Pons (tissue), 1 donor: ENCODE measurements at places on chromosomes 5 and 9.
A peak's percentile ranks its signal among the peaks of the same experiment; 100 is the strongest.

- DNase-seq = no peak
Observed at GRCh38 chr5:154541553-154541952, 63.5 kb upstream of the HAND1 start.

- peak; percentile 72 for DNase-seq
Observed at GRCh38 chr5:88085462-88085861, 183.2 kb downstream of the TMEM161B start.

- no peak for DNase-seq
Observed at GRCh38 chr9:15287309-15287708, 19.7 kb downstream of the TTC39B start.

DNA sequence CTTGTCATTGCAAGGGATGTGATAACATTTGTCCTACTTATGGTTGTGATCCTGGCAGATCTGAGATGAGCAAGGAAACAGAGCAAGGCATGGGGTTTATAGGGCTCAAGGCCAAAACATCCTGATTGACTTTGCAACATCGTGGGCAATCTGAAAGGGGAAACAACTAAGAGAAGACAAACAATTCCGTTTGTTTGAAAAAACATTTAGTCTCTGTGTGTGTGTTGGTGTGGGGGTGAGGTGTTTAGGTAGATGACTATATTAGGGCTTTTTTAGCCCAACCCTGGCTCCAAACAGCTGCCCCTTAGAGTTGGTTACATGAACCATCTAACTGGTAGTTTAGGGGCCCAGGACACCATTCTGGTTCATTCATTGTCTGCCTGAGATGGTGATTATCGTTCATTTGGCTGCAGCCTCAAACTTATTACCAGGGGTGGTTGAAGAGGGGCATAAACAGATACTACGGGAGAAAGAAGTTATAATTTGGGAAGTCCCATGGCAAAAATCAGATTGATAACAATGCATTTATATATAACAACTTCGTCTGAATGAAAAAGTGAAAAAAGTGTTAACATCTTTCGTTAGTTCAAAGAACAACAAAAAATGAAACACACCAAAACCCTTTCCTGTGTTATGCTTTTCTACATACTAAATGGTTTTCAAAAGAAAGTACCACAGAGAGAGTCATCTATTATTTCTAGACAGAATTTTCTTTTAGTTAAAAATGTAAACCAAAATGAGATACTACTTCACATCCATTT is 5.7 kb downstream of the FYB1 start:
- DNase-seq = no peak

DNA sequence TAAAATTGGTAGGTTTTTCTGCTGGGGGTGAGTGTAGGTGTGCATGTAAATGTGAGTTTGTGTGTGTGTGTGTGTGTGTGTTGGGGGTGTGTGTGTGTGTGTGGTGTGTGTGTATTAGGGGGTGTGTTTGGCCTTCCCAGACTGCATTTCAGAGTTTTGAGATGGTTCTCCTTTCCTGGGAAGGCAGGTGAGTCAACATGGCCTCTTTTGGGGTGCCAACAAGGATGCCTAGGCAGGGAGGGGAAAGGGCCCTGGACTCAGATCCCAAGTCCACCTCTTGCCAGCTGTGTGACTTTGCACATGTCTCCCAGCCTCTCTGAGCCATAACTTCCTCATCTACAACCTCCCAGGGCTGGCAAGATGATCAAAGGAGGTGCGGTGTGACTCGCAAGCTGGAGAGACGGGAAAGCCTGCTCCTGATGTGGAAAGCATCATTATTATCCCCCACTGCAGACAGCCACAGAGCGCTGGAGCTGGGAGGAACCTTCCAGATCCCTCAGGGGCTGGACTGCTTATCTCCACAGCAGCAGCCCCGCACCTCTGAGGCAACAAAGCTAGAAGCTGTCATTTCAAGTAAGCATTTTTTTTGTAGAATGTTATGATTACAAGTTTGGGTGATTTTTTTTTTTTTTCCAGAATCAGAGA is 63.5 kb upstream of the TBC1D2 start:
- no peak for DNase-seq

DNA sequence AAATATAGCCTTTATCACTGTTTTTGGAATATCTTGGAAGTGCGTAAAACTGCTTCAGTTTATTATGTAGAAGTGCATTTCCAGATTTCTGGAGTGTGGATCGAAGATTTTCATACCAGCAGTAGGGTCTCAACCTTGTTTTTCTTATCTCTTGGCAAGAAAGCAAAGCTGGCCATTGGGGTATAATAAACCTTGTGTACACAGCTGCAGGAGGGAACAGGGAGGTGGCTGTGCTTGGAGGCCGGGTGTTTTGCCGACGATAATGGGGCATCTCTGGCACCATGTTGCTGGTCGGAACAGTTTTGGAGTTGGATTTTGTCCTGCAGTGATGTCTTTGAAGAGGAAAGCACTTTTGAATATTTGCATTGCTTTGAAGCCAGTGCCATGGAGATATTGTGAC is 308.8 kb upstream of the DMRT1 start:
- no peak for DNase-seq

- DNase-seq = no peak
Observed at GRCh38 chr9:137251490-137252268, 593 bp downstream of the STPG3 start.

DNA sequence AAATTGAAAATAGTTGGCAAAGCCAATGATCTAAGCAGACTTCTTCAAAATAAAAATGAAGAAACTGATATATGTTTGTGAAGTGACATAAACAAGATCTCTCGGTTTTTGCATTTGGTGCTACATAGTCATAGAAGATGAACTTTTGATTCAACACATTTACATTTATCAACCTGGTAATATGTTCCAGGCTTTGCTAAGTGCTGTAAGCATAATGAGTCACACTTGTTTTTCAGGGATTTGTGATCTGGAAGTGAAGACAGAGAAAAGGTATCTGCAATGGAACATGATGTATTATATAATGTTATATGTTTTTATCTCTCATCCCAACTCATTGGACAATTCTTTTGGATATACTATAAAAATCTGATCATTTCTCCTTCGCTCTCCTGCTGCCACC is 801.4 kb downstream of the BRINP1 start:
- DNase-seq = no peak

- DNase-seq = peak; percentile 44
Observed at GRCh38 chr9:106860721-106861639, 2.0 kb upstream of the ZNF462 start.

DNA sequence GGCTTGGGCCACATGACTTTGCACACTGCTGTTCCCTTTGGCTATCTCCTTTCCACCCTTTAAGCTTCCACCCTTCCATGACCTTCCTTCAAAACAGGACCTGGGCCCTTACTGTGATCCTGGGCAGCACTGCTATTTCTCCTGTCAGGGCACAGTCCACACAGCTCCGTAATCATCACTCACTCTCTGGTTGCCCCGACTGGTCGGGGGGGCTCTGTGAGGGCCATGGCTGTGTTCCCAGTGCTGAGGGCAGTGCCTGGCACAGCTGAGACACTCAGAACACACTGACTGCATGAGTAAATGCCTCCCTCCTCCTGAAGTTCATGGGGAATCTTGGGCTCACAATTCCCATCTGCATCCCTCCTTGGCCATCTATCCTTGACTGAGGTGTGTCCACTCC is 12.2 kb downstream of the TRAF1 start:
- DNase-seq = peak; percentile 92

- DNase-seq = no peak
Observed at GRCh38 chr9:9079473-9079872, 1279.9 kb upstream of the DMAC1 start.

DNA sequence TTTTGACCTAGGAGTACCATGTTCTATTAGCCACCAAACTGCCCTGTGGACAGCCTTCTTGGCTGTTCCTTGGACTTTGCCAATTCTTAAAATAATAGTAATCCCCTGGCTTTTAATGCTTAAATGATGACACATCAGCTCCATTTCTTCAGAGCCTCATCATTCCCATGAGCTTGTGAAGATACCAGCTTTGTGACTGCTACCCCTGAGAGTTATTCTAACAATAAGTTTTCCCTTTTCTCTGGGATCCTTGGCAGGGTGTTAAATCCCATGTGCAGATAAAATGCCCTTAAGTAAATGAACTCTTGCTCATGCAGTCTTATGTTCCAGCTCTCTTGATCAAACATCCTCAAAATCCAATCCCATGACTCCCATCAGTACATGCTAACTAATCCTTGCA is 415.3 kb downstream of the CETN3 start:
- no peak for DNase-seq

DNA sequence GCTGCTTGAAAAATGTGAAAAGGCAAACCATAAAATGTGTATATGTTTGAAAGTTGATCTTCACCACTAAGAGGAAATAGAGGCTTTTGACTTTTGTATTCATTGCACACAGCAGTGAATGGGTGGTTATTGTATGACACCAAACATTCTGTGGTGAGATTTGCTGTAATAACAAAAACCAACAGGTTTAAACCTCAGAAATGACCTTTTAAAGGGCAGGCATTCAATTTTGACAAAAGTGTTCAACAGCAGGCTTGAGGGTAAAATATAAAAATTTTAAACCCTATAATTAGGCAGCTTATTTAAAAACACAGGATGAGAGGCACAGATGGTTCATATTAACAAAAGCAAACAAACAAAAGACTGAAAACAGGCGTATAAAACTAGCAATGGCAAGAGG is 128.1 kb upstream of the NUDT12 start:
- DNase-seq = no peak

DNA sequence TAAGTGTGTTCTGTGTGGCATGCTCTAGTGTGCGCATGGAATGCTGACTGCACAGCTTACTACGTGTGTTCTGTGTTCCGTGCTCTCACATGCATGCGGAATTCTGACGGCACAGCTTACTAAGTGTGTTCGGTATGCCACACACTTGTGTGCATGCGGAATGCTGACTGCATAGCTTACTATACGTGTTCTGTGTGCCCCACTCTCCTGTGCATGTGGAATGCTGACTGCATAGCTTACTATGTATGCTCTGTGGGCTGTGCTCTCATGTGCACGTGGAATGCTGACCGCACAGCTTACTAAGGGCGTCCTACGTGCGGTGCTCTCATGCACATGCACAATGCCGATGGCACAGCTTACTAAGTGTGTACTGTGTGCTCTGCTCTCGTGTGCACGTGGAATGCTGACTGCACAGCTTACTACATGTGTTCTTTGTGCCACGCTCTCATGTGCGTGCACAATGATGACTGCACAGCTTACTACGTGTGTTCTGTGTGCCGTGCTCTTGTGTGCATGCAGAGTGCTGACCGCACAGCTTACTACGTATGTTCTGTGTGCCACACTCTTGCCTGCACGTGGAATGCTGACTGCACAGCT is 548.9 kb downstream of the IRX1 start:
- no peak for DNase-seq

- DNase-seq = no peak
Observed at GRCh38 chr9:16824545-16825330, 45.7 kb downstream of the BNC2 start.

DNA sequence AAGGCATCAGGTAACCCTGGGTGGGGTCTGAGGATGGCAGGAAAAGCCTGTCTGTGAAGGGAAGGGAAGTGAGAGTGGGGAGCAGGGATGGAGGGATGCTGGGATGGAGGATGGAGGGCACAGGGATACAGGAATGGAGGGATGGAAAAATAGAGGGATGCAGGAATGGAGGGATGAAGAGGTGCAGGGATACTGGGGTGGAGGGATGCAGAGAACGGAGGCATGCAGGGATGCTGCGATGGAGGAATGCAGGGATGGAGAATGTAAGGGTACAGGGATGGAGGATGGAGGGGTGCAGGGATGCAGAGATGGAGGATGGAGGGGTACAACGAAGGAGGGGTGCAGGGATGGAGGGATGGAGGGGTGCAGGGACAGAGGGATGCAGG is 9.1 kb downstream of the PTGES2 start:
- no peak for DNase-seq

GRCh38 chr9:36597412-36598178 is 24.9 kb downstream of the MELK start:
- peak; percentile 4 for DNase-seq

DNA sequence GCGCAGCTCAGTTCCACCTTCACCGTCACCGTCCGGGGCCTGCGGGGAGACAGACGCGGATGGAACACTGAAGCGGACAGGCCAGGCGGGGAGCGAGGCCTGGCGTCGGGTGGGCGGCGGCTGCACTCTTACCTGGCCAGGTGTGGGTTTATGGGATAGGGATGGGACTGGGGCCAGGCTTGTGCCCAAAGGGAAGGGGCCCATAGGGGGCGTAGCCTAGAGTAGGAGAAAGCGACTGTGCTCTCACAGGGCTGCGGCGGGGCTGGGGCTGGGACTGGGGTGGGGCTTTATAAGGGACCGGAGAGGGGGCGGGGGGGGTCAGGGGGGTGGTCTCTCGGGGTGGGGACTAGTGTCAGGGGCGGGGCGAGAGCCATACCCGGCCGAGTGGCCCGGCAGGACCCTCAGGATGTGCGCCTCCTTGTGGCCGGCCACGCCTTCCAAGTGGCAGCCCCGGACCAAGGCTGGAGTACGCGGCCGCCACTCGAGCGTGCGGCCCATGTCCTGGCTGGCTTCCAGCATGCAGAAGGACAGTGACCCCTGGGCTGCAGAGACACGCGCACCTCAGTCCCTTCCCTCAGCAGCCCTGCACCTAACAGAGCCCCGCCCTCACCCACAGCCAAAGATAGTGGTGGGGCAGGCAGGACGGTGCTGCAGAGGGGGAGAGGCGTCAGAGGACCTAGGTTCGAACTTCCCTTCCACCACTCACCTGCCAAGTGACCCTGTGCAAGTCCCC is 22.8 kb downstream of the FPGS start:
- no peak for DNase-seq

DNA sequence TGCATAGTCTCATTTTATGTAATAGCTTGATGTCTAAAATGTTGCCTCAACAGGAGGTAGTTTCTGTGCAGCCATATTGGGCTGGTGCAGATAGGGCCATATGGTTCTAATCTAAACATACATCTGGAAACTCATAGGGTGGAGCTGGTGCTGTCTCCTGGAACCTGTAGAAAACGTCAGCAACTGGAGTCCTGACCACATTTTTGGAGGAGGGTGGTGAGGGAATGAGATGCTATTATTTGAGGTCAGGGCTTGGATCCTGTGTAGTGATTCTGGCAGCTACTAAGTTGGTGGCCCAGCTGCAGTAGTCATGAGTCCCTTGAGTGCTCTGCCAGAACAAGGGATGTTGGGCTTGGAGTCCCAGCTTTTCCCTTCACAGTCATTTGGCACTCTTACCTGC is 14.1 kb downstream of the MAN2A1 start:
- DNase-seq = no peak

GRCh38 chr5:62341783-62342475 is 35.9 kb downstream of the KIF2A start:
- no peak for DNase-seq

DNA sequence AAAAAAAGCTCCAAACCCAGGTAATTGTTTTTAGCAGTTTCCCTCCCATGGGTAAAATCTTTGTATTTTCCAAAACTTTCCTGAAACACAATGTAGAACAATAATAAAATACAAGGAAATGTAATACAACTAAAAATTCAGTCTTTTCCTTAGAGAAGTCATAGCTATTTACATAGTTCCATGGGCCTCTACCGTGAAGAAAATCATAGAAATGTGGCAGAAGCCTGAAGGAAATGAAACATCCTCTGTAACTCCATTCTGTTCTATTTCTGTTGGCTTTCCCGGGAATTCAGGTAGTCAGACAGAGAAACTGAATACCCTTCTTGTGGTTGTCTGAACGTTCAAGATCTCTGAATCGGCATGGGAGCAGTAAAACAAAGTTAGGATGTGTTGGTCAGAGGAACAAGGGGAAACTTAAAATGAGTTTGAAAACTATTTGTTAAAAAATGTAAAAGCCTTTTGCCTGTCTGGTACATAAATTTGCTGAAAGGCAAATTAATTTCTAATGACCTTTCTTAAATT is 202.4 kb upstream of the ZNF608 start:
- DNase-seq = no peak
